ENCODE measurements at places on chromosomes 6 and 20. TPM values are rescaled to one million over a fixed set of nuclear protein-coding genes. Genes with fewer than 3 reads are reported as not detected.
A peak's percentile ranks its signal among the peaks of the same experiment; 100 is the strongest.

The IP6K3 gene
- total RNA-seq = not detected

GRCh38 chr6:148520109-148520841 lies 177.6 kb downstream of the SASH1 start:
- peak; percentile 83 for DNase-seq

GRCh38 chr6:109623288-109623687 lies 67.7 kb downstream of the AK9 start:
- no peak for DNase-seq

The TSHZ2 gene
- total RNA-seq = 7.7 TPM

GRCh38 chr20:37530696-37531095 lies 3.0 kb upstream of the BLCAP start:
- DNase-seq = no peak

DNA sequence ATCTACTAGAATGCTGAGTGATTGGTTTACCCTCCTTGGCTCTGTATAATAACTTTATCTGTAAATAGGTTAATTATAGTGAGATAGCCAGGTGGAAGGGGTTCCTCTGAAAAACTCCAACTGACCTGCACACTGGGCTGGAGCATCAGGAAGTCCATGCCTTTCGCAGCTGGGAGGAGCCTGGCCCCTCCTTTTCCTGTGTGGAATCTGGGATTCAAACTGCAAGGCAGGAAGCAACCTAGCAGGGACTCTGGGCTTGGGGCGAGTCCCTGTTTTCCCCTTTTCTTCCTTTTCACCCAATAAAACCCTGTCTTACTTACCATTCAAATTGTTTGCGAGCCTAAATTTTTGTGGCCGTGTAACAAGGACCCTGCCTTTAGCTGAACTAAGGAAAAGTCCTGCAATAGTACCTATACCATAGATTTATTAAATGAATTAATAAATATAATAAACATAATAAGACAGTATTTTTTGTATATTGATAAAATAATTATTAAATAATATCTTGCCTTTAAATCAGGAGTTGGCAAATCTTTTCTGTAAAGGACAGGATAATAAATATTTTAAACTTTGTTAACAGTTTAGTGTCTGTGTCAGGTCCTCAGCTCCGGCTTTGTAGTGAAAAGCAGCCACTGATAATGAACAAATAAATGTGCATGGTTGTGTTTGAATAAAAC lies 406.2 kb upstream of the MMS22L start:
- DNase-seq = no peak

The SLC2A10 gene
- not detected for total RNA-seq

- DNase-seq = no peak
These were observed 6.1 kb downstream of the TRIM10 start for GRCh38 chr6:30154709-30155519.

The PRR18 gene
- not detected for total RNA-seq

The BANF2 gene
- total RNA-seq = not detected

DNA sequence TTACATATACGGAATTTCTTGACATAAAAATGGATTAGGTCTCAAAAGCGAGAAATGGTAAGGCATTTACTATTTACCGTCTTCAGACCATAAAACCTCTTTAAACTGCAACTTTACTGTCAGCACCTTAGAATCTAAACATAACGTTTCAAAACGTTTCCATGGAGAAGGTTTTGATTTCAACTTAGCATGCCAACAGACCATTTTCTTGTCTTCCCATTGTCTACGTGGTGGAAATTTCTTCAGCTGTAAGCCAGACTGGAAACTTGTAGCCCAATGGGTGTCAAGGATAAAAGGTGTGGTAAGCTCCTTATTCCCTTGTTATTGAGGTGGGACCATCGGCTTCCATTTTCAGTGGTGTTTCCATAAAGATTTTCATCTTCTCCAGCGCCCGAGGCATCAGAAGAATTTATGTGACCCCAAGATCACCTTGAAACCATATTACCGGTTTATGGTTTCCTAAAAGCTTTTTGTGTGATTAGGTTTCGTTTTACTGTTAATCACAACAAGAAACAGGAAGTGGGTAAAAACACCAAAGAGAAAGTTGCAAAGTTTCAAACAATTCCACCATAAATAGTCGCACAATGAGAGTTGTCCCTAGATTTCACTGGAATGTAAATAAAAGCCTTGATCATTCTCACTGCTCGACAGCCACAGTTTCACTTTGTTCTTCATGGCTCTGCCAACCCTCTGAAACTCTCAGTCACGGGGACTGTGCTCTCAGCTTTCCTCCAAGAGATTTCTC lies 63.0 kb upstream of the CD2AP start:
- peak; percentile 54 for DNase-seq

DNA sequence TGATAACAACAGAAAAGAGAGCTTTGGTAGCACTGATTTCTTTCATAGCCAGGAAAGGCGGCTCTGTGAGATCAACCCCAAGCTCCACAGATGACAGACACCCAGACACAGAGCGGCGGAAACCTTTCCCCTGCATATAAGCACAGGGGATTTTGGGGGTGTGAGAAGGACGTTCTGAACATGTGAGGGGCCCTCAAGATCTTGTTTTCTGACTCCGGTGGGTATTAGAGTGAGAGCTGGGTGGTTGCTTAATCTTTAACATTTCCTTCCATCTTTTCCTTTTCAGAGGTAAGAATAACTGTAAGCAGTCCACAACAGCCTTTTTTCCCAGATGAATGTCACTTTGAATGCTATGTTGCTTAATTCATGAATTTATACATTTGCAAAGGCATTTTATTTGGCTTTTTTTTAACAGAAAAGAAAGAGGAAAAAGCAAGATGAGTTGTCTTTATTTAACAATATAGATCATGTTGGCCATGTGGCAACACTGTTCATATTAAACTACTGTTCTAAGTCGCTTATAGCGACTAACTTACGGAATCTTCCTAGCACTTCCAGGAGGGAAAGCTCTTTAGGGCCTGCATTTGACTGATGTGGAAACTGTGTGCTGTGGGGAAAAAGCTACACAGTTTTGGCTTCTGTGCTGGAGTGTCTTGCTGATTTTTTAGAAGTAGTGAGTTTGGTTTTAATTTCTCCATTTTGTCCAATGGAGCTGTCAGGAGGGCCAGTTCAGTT lies 80.5 kb upstream of the NAA20 start:
- DNase-seq = no peak

GRCh38 chr20:64146936-64147477 lies 17.2 kb upstream of the MYT1 start:
- no peak for DNase-seq

- DNase-seq = peak; percentile 45
These were observed 12.4 kb downstream of the SNX5 start for GRCh38 chr20:17956099-17956685.

GRCh38 chr20:1322511-1323245 lies 6.3 kb downstream of the SDCBP2 start:
- DNase-seq = no peak

The CYP39A1 gene
- total RNA-seq = not detected

- no peak for DNase-seq
These were observed 169.1 kb upstream of the PTCHD4 start for GRCh38 chr6:48280035-48280620.

GRCh38 chr6:133595111-133595761 lies 293.7 kb upstream of the TCF21 start:
- no peak for DNase-seq

DNA sequence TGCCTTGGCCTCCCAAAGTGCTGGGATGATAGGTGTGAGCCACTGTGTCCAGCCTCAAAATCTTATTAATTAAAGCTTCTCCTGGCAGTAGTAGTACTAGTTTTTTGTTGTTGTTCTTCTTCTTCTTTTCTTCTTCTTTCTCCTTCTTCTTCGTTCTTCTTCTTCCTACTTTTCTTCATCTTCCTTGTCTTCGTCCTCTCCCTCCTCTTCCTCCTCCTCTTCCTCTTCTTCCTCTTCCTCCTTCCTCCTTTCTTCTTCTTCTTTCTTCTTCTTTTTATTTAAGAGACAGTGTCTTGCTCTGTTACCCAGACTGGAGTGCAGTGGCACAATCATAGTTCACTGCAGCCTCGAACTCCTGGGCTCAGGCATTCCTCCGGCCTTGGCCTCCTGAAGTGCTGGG lies 17.2 kb upstream of the DEK start:
- no peak for DNase-seq

The WFDC10B gene
- not detected for total RNA-seq

DNA sequence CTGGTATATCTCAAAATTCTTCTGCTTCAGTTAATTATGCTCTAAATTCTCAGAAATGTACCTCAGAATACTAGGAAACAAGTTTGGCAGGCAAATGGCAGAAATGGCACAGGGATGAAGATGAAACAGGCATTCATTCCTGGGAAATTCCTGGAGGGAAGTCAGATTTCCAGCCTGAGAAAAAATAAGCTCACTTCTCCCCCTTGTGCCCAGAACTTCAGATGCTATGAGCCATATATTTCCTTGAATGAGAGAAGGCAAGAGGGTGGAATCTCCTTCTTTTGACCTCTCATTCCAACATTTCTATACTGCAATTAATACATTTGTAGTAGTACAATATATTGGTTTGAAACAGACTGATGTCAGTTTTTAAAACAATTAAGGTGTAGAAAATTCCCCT lies 22.8 kb downstream of the RGS17 start:
- DNase-seq = no peak

DNA sequence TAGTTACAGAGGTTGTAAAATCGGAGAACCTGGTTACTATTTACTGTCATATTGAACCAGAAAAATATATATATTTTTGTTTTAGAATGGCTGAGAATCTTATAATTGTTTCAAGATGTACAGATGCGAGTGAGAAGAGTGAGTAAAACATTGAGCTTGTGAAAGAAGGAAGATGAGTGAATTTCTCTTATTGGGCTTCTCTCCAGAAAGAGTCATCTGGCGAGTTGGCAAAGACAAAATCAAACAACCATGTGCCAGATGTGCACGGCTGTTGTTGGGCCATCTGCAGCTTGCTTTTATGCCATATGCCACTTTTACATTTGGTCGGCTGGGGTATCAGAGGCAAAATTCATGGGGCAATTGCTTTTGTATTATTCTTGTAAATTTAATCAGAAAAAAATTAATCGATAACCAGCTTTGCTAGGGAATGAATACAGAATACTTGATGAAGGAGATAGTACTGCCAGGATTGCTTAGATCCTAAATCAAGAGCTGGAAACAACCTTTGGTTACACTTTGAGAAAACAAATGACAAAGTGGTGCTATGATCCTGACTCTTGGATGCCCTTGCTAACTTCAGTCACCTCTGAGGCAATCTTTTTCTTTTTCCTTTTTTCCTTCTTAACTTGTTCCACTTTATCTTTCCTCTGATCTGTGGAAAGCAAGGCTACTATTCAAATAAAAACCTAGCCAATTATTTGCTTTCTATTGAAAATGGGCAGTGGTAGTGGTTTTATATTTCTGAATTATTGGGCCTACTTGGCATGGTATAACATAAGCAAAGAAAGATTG lies 97.1 kb upstream of the GRIK2 start:
- no peak for DNase-seq

The OVOL2 gene
- total RNA-seq = not detected
